ENCODE measurements at places on chromosomes 2 and 18. TPM values are rescaled to one million over a fixed set of nuclear protein-coding genes. Genes with fewer than 3 reads are reported as not detected.

GRCh38 chr18:75369026-75369721 is 58.3 kb downstream of the SMIM21 start:
- H3K27ac ChIP-seq: no peak overlapping the region
- no peaks in the 10 kb centered on the region for H3K36me3 ChIP-seq
- no peak for DNase-seq
- no peak overlapping the region for H3K4me3 ChIP-seq
- H3K27me3 ChIP-seq: no peaks in the 10 kb centered on the region

GRCh38 chr2:101496279-101496678 is 21.4 kb upstream of the RFX8 start:
- no peaks in the 10 kb centered on the region for H3K36me3 ChIP-seq
- no peak overlapping the region for H3K4me3 ChIP-seq
- H3K27ac ChIP-seq: no peak overlapping the region
- DNase-seq: no peak

DNA sequence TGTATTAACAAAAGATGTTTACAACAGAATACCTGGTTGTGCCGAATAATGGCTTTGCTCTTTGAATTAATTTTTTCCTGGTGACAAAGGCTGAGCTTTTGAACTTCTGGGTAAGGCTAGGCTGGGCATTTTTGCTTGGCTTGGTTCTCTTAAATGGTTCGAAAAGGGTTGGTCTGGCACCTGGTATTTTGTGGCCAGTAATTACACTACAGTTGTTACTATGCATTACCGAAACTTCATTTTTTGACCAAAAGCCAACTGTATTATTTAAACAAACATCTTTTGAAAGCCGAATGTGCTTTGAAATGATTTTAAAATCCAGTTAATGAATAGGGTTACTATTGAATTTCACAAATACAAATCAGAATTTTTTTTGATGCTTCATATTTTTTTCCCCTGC is 19.4 kb upstream of the NFE2L2 start:
- DNase-seq: no peak
- no peaks in the 10 kb centered on the region for H3K27me3 ChIP-seq

DNA sequence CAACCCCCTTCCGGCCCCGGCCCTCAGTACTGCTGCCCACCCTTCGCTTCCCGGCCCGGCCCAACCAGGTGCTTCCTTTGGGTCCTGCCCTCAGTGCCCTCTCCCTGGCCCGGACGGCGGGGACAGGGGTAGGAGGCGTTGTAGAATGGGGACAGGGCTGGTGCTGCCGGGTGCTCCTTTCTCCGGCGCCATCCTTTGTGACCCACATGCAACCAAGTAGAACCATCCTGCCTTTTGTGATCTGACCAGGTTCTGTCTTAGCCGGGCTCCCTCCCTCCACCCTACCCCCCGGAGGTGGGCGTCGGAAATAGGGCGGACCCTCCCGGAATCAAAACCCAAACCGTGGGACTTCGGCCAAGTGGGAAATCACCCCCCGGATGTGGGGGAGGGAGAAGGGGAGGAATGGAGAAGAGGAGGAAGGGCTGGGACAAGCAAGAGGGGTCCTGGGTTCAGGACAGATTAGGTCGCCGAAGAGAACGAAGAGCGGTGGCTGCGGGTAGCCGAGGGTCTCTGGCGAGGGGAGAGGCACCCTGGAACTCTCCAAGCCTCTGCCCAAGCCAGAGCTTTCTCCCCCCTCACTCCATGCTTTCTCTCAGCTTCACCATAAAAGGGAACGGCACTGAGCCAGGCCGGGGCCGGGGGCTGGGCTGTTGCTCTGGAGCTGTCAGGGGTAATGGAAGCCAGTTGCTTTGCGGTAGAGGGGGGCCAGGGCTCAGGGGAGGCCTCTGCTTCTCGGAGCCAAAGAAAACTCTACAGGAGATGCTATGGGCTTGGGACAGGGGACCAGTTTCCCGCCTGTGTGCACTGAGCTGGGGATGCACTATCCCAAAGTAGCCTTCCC is 756 bp upstream of the OST4 start:
- H3K4me3 ChIP-seq: peak overlapping the region; percentile 98
- H3K36me3 ChIP-seq: peaks cover 32% of the 10 kb centered on the region
- DNase-seq: no peak
- H3K27ac ChIP-seq: no peak overlapping the region

- H3K4me1 ChIP-seq: no peaks in the 10 kb centered on the region
- H3K27ac ChIP-seq: no peak overlapping the region
- no peak overlapping the region for H3K4me3 ChIP-seq
- H3K36me3 ChIP-seq: no peaks in the 10 kb centered on the region
- H3K27me3 ChIP-seq: no peaks in the 10 kb centered on the region
These were observed 74.1 kb downstream of the DGKD start for GRCh38 chr2:233428438-233428837.

GRCh38 chr2:200342235-200342634 is 35.7 kb downstream of the SPATS2L start:
- DNase-seq: no peak
- no peaks in the 10 kb centered on the region for H3K36me3 ChIP-seq
- H3K4me3 ChIP-seq: no peak overlapping the region
- H3K27me3 ChIP-seq: no peaks in the 10 kb centered on the region
- peaks cover 35% of the 10 kb centered on the region for H3K4me1 ChIP-seq

DNA sequence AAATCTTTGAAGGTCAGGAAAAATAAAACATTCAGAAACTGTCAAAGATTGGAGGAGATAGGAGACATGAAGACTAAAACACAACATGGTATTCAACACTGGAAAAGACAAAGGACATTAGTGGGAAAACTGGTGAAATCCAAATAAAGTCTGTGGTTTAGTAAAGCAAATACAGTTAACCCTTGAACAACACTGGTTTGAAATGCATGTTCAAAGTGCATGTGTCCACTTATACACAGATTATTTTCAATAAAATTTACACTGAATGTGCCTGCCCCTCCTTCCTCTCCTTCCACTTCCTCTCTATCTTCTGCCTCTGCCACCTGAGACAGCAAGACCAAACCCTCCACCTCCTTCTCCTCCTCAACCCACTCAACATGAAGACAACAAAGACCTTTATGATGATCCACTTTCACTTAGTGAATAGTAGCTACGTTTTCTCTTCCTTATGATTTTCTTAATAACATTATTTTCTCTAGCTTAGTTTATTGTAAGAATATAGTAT is 14.5 kb downstream of the OLA1 start:
- no peaks in the 10 kb centered on the region for H3K36me3 ChIP-seq
- H3K4me1 ChIP-seq: peaks cover 4% of the 10 kb centered on the region
- no peak overlapping the region for H3K27ac ChIP-seq
- no peak for DNase-seq

MSTN gene
- total RNA-seq: not detected

ANKRD29 gene
- total RNA-seq: 9.0 TPM

ITGA4 gene
- 14.5 TPM for total RNA-seq

RNU2-63P gene
- not detected for total RNA-seq

C2orf15 gene
- total RNA-seq: 2.2 TPM

CNRIP1 gene
- 10.3 TPM for total RNA-seq

SLC9A4 gene
- not detected for total RNA-seq

All from adrenal gland (tissue), 19 donors.